ENCODE measurements at places on chromosomes 11 and 22.
A peak's percentile ranks its signal among the peaks of the same experiment; 100 is the strongest.

GRCh38 chr11:78292109-78292803 is 103.5 kb downstream of the USP35 start:
- DNase-seq: no peak

DNA sequence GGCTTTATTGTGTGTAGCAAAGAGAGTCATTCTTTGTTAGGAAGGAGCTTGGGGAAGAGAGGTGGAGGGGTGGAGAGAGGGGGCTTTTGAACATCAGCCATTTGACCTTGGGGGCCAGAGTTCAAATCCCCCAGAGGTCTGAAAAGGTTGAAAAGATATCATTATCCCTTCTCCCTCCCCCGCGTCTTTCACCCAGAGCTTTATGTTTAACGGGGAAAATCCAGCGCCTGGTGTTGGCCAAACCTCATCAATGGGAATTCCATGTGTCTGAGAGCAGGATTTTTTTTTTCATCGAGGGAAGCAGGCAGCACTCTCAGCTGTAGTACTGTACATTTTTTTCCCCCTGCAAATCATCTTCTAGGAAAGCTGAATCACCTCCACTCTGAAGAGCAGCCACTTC is 122.4 kb upstream of the HSD17B12 start:
- DNase-seq: no peak

DNA sequence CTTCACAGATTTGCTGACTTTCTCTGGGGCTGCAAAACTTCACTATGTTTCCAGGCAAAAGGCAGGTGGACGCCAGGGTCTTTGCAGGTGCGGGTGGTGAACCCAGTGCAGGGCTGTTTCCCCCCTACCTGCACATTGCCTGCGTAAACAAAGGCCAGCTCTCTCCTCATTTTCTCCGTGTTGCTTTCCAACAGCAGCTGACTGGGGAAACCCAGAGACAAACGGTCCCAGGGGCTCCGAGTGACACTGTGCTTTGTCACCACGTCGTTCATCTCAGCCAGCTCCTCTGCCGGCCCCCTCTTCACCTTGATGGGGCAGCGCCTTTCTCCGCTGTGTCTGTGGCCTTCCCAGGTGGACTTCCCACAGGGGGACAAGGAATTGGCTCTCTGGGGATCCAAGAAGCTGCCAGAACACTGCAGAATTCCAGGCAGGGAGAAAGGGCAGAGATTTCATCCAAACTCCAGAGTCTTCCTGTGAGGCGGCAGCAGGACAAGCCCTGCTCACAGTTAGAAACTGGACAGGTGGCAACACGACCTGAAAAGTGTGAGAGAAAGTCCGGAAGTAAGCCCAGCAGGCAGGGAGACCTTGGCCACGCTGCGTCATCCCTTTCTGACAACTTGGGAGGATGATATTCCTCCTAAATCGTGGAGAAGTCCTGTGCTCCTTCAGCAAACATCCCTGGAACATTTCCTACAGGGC is 1493.7 kb downstream of the TBC1D22A start:
- DNase-seq: no peak

- no peak for DNase-seq
Observed at GRCh38 chr11:11769362-11769761, 72.4 kb upstream of the USP47 start.

DNA sequence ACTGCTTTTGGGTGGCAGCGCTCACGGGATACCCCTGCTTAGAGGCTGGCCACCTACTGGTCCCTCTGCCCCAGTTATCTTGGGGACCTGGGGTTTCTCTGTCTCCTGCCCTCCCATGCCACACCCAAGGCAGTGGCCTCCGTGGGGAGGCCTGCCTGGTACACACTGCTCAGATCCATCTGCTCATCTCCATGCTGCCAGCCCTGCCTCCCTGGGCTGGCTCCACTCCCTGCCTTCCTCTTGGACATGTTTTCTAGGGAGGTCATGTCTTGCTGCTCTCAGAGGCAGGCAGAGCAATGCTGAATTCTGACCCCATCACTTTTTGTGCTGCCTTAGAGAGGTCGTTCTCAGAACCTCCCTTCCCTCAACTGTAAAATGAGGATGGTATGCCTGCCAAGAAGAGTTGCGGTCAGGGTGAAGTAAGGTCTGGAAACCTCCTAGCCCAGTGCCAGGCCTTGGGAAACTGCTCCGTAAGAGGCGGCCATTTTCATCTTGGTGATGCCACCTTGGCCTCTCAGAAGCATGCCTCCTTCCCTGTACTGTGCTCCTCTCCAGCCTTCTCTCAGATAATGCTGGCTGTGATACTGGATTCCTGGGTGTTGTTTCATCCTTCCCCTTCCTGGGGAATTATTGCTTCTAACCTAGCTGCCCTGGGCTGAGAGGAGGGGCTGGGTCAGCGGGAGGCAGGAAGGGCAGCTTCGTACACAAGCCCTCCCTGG is 186.4 kb upstream of the ZBED5 start:
- DNase-seq: no peak

- no peak for DNase-seq
Observed at GRCh38 chr11:132579634-132580327, 952.5 kb downstream of the OPCML start.

- DNase-seq: peak; percentile 58
Observed at GRCh38 chr22:40714499-40715337, 35.4 kb downstream of the MCHR1 start.
